ENCODE measurements at places on chromosomes 2 and 18. TPM values are rescaled to one million over a fixed set of nuclear protein-coding genes. Genes with fewer than 3 reads are reported as not detected.

The POTEI gene
- total RNA-seq = not detected

The CDH2 gene
- total RNA-seq = 12.5 TPM

The CLEC4F gene
- 0.36 TPM for total RNA-seq

The SOCS6 gene
- total RNA-seq = 61.3 TPM

The ADGRF3 gene
- not detected for total RNA-seq

The SLC5A7 gene
- not detected for total RNA-seq

The HEATR5B gene
- 40.7 TPM for total RNA-seq

The LIMS3 gene
- total RNA-seq = 1.1 TPM

The SCYGR6 gene
- total RNA-seq = not detected

The REG3A gene
- total RNA-seq = not detected

The FAM237A gene
- total RNA-seq = not detected

The RETSAT gene
- total RNA-seq = 130 TPM

The DNAJB2 gene
- 37.9 TPM for total RNA-seq

The LIMS2 gene
- 2.4 TPM for total RNA-seq

The IL1RN gene
- 0.69 TPM for total RNA-seq

The SIGLEC15 gene
- total RNA-seq = under 0.01 TPM

The IL1F10 gene
- not detected for total RNA-seq

The RAPGEF4 gene
- not detected for total RNA-seq

The TUBA4B gene
- not detected for total RNA-seq

The FSHR gene
- total RNA-seq = not detected

The ALLC gene
- total RNA-seq = not detected

The CTAGE1 gene
- total RNA-seq = not detected
